ENCODE measurements at places on chromosomes 12 and 14.

DNA sequence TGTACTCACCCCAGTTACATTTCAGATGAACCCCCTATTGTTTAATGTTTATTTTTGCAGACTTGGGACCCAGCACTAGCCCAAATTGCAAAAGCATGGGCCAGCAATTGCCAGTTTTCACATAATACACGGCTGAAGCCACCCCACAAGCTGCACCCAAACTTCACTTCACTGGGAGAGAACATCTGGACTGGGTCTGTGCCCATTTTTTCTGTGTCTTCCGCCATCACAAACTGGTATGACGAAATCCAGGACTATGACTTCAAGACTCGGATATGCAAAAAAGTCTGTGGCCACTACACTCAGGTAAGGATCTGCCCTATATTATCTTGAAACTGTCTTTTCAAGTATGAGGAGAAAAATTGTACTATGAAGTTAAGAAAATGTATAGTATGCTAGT is 1.2 kb downstream of the GLIPR1 start:
- DNase-seq: no peak

- DNase-seq: no peak
Measured at GRCh38 chr14:30290001-30290400, 269.0 kb upstream of the G2E3 start.

DNA sequence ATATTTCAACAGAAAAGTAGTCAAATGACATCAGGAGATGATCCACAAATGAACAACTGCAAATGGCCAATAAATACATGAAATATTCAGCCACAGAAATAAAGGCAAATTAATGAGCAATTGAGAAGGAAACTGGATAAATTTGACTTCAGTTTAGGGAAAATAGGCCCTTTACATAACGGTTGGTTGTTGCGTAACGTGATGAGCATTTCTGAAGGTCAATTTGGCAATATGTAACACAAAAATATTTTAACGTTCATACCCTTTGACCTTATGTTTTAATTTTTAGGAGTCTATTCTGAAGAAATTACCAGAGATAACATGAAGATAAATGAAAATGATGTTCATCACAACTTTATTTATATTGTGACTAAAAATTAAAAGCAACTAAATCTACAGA is 14.7 kb upstream of the MSRB3 start:
- no peak for DNase-seq

GRCh38 chr12:44852483-44852882 is 23.6 kb downstream of the NELL2 start:
- no peak for DNase-seq

GRCh38 chr14:36653962-36654793 is 7.5 kb upstream of the PAX9 start:
- no peak for DNase-seq

All from CD4-positive, alpha-beta T cell treated with Interleukin-6 at 100 ng/mL for 8 hours (primary cell).